ENCODE measurements at places on chromosomes 2 and 18. TPM values are rescaled to one million over a fixed set of nuclear protein-coding genes. Genes with fewer than 3 reads are reported as not detected.

Gene CGREF1
- 4.3 TPM for total RNA-seq

Gene ANKRD30BL
- total RNA-seq = not detected

Gene GREB1L
- 17.5 TPM for total RNA-seq

GRCh38 chr18:69628774-69629359, 228.2 kb downstream of the DOK6 start:
- H3K27ac ChIP-seq = no peak overlapping the region
- H3K36me3 ChIP-seq = no peaks in the 10 kb centered on the region
- no peak for DNase-seq
- H3K27me3 ChIP-seq = no peaks in the 10 kb centered on the region
- H3K4me3 ChIP-seq = no peak overlapping the region

- no peak for DNase-seq
- no peak overlapping the region for H3K4me3 ChIP-seq
- no peak overlapping the region for H3K27ac ChIP-seq
- H3K4me1 ChIP-seq = no peaks in the 10 kb centered on the region
These were observed 188.0 kb downstream of the CDH7 start for GRCh38 chr18:65938592-65939372.

- no peaks in the 10 kb centered on the region for H3K4me1 ChIP-seq
- no peak for DNase-seq
- H3K27ac ChIP-seq = no peak overlapping the region
- H3K36me3 ChIP-seq = no peaks in the 10 kb centered on the region
- H3K27me3 ChIP-seq = no peaks in the 10 kb centered on the region
These were observed 83.0 kb upstream of the HNRNPA3 start for GRCh38 chr2:177129610-177130009.

GRCh38 chr2:8514796-8515758, 166.8 kb upstream of the ID2 start:
- H3K4me1 ChIP-seq = peaks cover 36% of the 10 kb centered on the region
- no peak for DNase-seq
- no peak overlapping the region for H3K27ac ChIP-seq
- H3K36me3 ChIP-seq = no peaks in the 10 kb centered on the region

Measured in right atrium auricular region (tissue), 2 donors.